ENCODE measurements at places on chromosomes 5 and 9.

- no peak for DNase-seq
Measured at GRCh38 chr5:77851176-77852067, 75.3 kb upstream of the TBCA start.

- DNase-seq: no peak
Measured at GRCh38 chr9:88776717-88777497, 214.4 kb upstream of the S1PR3 start.

- no peak for DNase-seq
Measured at GRCh38 chr5:94433397-94434163, 184.8 kb downstream of the KIAA0825 start.

- DNase-seq: no peak
Measured at GRCh38 chr9:77841739-77842386, 189.7 kb downstream of the GNAQ start.

- DNase-seq: no peak
Measured at GRCh38 chr9:128120061-128120740, 7.3 kb downstream of the PTGES2 start.

DNA sequence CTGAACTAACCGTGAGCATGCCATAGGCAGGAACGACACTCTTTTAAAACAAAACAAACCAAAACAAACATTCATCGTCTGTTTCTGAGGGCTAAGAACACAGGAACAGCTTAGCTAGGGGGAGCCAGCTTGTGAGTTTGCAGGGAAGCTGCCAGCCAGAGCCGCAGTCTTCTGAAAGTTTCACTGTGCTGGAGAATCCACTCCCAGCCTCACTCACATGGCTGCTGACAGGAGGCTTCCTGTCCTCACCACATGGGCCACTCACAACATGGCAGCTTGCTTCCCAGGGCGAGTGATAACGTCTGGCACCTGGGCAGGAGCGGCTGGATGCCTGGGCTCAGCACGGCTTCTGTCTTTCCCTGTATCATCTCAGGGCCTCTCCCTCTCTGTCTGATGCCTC is 275.2 kb downstream of the MSX2 start:
- DNase-seq: no peak

- DNase-seq: no peak
Measured at GRCh38 chr9:93121316-93122241, 12.5 kb downstream of the NINJ1 start.

All from cortex of kidney (tissue), 1 donor.